Right forelimb (tissue), 1 donor: ENCODE measurements at places on chromosomes 13 and 19.

DNA sequence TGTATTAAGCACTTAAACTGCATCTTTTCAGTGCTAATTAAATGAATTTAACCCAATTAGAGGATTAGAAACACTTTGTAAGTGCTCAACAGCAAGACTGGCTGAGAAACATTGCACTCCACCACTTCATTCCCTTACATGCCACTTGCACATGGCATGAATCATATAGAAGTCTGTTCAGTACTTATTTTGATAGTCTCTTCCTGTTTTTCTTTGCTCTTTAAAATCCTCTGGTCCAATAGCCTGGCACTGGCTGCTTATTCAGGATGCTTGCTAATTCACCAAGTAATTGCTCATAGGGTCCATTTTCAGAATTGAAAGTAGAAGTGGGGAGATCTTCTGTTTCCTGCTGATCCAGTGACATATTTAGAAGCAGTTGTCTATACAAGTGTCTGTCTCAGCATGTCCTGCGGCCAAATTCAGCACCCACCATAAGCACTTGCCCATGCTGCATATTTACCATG, 900.1 kb downstream of the PCDH9 start:
- DNase-seq = no peak

GRCh38 chr13:90415902-90416301, 931.6 kb upstream of the MIR17HG start:
- no peak for DNase-seq

GRCh38 chr13:41652735-41653361, 195.5 kb downstream of the RGCC start:
- DNase-seq = no peak

DNA sequence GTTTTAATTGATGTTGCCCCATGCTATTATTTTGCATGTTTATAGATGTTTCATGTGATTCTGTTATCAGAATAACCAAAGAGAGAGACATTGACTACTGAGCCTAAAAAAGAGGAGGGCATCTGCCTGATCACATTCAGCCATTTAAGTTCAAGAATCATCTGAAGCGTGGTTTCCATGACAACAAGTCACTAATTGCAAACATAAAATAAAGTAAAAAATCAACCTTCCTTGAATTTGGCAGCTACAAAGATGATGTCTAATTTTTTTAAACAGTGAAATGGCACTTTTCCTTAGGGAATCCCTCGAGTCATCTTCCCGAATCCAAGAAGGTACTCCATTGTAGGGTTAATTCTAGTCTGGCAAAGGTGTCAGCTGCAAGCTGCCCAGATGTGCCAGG, 884.2 kb downstream of the DIAPH3 start:
- DNase-seq = no peak

DNA sequence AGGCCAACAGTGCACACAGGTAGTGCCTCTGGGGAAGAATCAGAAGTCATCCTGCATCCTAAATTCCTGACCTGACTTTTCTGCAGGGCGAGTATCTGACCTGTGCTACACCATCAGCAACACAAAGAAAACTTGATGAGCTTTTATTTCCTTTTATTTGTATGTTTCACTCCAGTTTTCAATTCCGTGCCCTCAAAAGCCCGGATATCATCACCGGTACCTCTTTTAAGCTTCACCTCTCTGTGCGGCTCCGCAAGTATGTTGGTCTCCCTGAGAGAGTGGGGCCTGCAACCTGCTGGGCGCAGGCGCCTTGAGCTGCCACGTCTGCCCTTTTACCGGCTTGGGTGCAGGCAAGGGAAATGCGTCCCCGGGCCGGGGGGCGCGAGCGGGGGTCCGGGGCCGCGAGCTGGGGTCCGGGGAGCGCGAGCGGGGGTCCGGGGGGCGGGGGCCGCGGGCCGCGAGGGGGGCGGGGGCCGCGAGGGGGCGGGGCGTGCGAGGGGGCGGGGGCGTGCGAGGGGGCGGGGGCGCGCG, 4.3 kb upstream of the DUXA start:
- peak; percentile 63 for DNase-seq

DNA sequence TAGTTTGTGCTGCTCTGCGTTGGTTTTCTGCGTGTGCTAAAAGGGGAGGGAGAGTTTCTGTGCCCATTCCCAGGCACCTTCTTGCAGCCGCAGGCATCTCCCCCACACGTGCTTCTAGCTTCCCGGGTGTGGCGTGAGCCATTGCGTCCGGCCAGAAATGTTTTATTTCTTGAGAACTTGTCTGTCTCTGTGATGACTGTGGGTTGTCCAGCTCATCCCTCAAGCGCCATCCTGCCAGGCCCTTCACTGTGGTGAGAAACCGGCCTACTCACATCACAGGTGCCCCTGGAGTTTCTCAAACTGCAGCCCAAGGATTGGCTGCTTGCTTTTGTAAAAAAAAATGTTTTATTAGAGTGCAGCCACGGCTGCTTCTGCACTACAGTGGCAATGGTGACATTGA, 24.2 kb downstream of the EPN1 start:
- DNase-seq = no peak

DNA sequence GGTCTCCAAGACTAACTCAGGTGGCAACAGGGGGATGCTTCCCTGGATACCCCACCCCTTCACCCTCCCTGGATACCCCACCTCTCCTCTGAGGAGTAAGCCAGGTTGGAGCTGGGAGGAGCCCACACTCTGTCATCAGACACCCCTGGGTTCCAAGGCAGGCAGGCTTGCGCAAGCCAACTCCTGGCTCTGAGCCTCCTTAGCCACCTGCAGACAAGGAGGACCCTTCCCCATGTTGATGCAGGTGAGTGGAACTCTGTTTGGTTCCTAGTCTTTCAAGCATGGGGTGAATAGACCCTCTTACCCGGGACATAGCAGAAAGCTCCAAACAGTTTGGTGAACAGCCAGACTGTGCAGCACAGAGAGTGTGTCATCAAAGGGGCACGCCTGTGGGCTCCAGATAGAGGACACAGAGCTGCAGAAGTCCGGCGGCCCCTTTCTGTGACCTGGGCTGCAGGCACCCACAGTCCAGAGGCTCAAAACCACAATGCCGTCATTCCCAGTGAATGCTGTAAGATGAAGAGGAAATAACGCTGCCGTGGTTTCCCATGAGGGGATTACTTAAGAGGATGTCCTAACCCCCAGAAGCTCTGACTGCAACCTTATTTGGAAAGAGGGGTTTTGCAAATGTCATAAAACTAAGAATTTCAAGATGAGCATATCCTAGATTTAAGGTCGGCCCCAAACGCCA, 12.1 kb upstream of the HAS1 start:
- DNase-seq = no peak
